GM23248 (cell line): ENCODE measurements at places on chromosomes 16 and 17.

- no peaks in the 10 kb centered on the region for H3K27me3 ChIP-seq
- peak; percentile 77 for DNase-seq
- H3K4me1 ChIP-seq, result peaks cover 39% of the 10 kb centered on the region
- H3K4me3 ChIP-seq, result peak overlapping the region; percentile 91
- peak overlapping the region; percentile 99 for H3K27ac ChIP-seq
- no peaks in the 10 kb centered on the region for H3K36me3 ChIP-seq
Measured at GRCh38 chr17:77320044-77320440, 179.3 kb downstream of the SEC14L1 start.

GRCh38 chr17:64340557-64340956 lies 50.1 kb downstream of the PECAM1 start:
- no peak overlapping the region for H3K27ac ChIP-seq
- H3K36me3 ChIP-seq, result no peaks in the 10 kb centered on the region
- no peak for DNase-seq
- no peak overlapping the region for H3K4me3 ChIP-seq

GRCh38 chr17:33725675-33726271 lies 432.7 kb upstream of the ASIC2 start:
- no peaks in the 10 kb centered on the region for H3K36me3 ChIP-seq
- H3K4me1 ChIP-seq, result no peaks in the 10 kb centered on the region
- DNase-seq, result peak; percentile 48
- no peak overlapping the region for H3K27ac ChIP-seq
- H3K27me3 ChIP-seq, result no peaks in the 10 kb centered on the region; the same call in 1 of the 2 replicates
- no peak overlapping the region for H3K4me3 ChIP-seq

- H3K4me1 ChIP-seq, result no peaks in the 10 kb centered on the region
- no peak overlapping the region for H3K27ac ChIP-seq
- no peak overlapping the region for H3K4me3 ChIP-seq
- DNase-seq, result no peak
- H3K36me3 ChIP-seq, result no peaks in the 10 kb centered on the region
Measured at GRCh38 chr17:14553847-14554246, 253.0 kb downstream of the HS3ST3B1 start.

- H3K36me3 ChIP-seq, result no peaks in the 10 kb centered on the region
- H3K27me3 ChIP-seq, result no peaks in the 10 kb centered on the region
- H3K4me1 ChIP-seq, result peaks cover 8% of the 10 kb centered on the region
- DNase-seq, result peak; percentile 83
- no peak overlapping the region for H3K4me3 ChIP-seq
- no peak overlapping the region for H3K27ac ChIP-seq
Measured at GRCh38 chr17:50107790-50108414, 12.8 kb downstream of the PDK2 start.
